Activated CD4-positive, alpha-beta T cell treated with anti-CD3 and anti-CD28 coated beads, Interleukin-2, amount 10 ng/mL, durations not matched to agents 24 days and 14 days (primary cell): ENCODE measurements at places on chromosomes 6 and 20.

- DNase-seq = no peak
- H3K4me3 ChIP-seq = peak overlapping the region; percentile 65
- H3K27me3 ChIP-seq = no peaks in the 10 kb centered on the region
- H3K4me1 ChIP-seq = peaks cover 70% of the 10 kb centered on the region
- H3K27ac ChIP-seq = peak overlapping the region; percentile 93
These were observed 20.4 kb upstream of the TAF8 start for GRCh38 chr6:42029881-42030280.

DNA sequence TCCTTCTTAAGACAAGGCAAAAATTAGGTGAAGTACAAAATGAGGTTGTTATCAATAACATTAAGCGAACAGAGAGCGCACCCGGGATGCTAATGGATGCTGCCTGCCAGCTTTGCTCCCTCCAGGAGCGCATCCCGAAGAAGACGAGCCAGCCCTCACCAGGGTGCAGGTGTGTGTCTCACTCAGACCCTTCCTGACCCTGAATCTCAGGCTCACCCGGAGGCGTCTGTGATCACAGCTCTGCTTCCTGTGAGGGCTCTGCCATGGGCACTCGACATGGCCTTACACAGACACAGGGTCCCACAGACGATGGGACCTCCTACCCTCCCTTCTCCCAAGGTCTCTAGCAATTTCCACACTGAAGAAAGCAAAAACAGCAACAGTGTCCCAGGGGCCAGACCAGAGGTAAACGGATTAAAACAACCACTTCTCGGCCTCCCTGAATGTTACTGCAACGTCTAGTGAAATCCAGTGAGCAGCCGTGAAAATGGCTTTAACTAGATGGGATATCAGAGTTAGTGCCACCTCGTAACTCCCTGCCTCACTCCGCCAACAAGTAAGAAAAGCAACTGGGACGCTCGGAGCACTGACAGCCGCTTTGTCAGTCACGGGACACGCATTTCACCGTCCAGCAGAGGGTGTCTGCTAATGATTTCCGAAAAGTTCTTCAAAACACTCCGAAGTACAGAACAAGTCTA, 11.7 kb downstream of the ZBTB46 start:
- no peak for DNase-seq
- H3K27ac ChIP-seq = no peak overlapping the region
- no peaks in the 10 kb centered on the region for H3K4me1 ChIP-seq

GRCh38 chr6:110951008-110951407, 7.5 kb upstream of the GTF3C6 start:
- H3K4me1 ChIP-seq = peaks cover 2% of the 10 kb centered on the region
- DNase-seq = no peak
- H3K27ac ChIP-seq = no peak overlapping the region
- H3K4me3 ChIP-seq = no peak overlapping the region
- H3K27me3 ChIP-seq = peaks cover 8% of the 10 kb centered on the region

GRCh38 chr6:23531666-23532065, 594.3 kb upstream of the NRSN1 start:
- no peaks in the 10 kb centered on the region for H3K36me3 ChIP-seq
- H3K4me3 ChIP-seq = no peak overlapping the region
- DNase-seq = no peak
- H3K27ac ChIP-seq = no peak overlapping the region
- H3K27me3 ChIP-seq = no peaks in the 10 kb centered on the region
- peaks cover 2% of the 10 kb centered on the region for H3K4me1 ChIP-seq

- no peak overlapping the region for H3K4me3 ChIP-seq
- H3K4me1 ChIP-seq = peaks cover 12% of the 10 kb centered on the region
- H3K36me3 ChIP-seq = peaks cover 4% of the 10 kb centered on the region
- DNase-seq = no peak
- H3K27me3 ChIP-seq = peaks cover 4% of the 10 kb centered on the region
- peak overlapping the region; percentile 90 for H3K27ac ChIP-seq
These were observed 542 bp downstream of the USP49 start for GRCh38 chr6:41894366-41895299.

DNA sequence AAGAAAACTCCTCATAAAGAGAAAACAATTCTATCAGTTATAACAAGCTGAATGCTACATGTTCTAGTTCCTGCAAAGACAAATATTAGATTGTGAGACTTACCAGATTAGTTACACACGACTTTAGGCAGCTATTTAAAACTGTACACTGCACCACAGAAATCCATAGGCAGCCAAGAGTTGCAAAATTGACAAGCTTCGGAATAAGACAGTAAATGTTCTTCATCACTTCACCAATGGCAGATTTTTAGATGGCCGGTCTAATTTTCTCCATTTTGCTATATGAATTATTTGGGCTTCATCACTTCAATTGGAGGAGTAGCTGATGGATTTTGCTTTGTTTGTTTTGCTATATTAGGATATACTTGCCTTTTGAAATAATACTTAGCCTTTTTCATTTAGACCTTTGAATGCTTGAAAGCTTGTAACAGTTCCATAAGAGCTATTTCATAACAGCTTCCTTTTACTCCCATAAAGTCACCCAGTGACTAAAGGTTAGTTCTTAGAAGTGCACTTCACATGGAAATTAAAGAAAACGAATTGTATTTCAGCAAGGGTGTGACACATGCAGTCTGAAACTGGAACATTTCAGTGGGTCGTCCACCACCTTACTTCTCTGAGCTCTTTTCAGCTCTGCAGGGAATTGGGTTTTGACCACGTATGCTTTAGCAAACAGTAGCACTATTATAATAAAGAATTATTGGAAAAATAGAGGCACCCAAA, at the start of gene ROS1:
ROS1 (minus strand) TSS at position 512 of the 723 bp plus-strand sequence; CDS start at position 226, 286 bp downstream.
- H3K27ac ChIP-seq = no peak within 1 kb of the TSS
- no peak for DNase-seq
- H3K27me3 ChIP-seq = peaks cover 22% of the 10 kb centered on the region

GRCh38 chr6:169996378-169997051, 245.1 kb downstream of the ERMARD start:
- peaks cover 9% of the 10 kb centered on the region for H3K4me1 ChIP-seq
- H3K27me3 ChIP-seq = peaks cover 6% of the 10 kb centered on the region
- H3K27ac ChIP-seq = no peak overlapping the region
- H3K36me3 ChIP-seq = no peaks in the 10 kb centered on the region

- DNase-seq = no peak
- no peak overlapping the region for H3K4me3 ChIP-seq
- no peak overlapping the region for H3K27ac ChIP-seq
- peaks cover 14% of the 10 kb centered on the region for H3K4me1 ChIP-seq
These were observed 2.5 kb downstream of the RNF217 start for GRCh38 chr6:124964764-124965105.

GRCh38 chr20:49595346-49595745, 27.4 kb upstream of the PTGIS start:
- peak overlapping the region; percentile 90 for H3K4me3 ChIP-seq
- H3K27ac ChIP-seq = peak overlapping the region; percentile 100
- H3K27me3 ChIP-seq = no peaks in the 10 kb centered on the region

GRCh38 chr6:2773449-2773848, 8.3 kb downstream of the WRNIP1 start:
- no peak for DNase-seq
- H3K4me1 ChIP-seq = peaks cover 45% of the 10 kb centered on the region
- no peaks in the 10 kb centered on the region for H3K27me3 ChIP-seq
- peaks cover 45% of the 10 kb centered on the region for H3K36me3 ChIP-seq
- H3K27ac ChIP-seq = no peak overlapping the region
